ENCODE measurements at places on chromosomes 3 and 15.

GRCh38 chr15:55407498-55408011 lies 604 bp downstream of the CCPG1 start:
- DNase-seq: no peak

GRCh38 chr15:86725628-86726027 lies 646.0 kb downstream of the AGBL1 start:
- no peak for DNase-seq

DNA sequence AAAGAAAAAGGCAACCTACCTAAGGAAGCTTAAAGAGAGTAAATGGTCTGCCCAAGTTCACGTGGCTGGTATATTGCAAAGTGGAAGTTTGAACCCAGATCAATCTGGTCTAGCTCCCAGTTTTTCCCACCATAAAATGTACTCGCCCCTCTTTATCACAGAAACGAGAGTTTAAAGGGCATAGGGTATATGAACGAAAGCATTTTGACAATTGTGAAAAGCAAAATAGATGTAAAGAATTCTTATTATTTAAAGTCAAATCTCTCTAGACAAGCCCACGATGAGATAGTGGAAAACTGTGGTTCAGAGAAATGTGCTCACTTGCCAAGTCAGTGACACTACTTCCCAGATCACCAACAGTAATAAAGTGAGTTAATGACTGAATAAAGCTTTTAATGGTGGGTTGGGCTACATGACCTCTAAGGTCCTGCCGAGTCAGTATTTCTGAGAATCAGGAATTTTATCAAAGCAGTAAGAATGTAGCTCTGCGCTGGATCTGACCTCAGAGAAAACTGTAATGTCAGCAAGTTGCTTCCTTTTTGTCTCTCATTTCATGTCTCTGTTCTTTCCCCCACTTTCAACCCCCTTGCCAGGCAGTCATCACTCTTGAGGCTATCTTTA lies 23.3 kb upstream of the NEO1 start:
- DNase-seq: no peak

GRCh38 chr3:181176601-181177000 lies 187.1 kb upstream of the DNAJC19 start:
- peak; percentile 88 for DNase-seq

- DNase-seq: no peak
Measured at GRCh38 chr3:19652336-19652735, 281.7 kb downstream of the EFHB start.

GRCh38 chr15:81297603-81298575 lies 26.1 kb downstream of the STARD5 start:
- DNase-seq: no peak

DNA sequence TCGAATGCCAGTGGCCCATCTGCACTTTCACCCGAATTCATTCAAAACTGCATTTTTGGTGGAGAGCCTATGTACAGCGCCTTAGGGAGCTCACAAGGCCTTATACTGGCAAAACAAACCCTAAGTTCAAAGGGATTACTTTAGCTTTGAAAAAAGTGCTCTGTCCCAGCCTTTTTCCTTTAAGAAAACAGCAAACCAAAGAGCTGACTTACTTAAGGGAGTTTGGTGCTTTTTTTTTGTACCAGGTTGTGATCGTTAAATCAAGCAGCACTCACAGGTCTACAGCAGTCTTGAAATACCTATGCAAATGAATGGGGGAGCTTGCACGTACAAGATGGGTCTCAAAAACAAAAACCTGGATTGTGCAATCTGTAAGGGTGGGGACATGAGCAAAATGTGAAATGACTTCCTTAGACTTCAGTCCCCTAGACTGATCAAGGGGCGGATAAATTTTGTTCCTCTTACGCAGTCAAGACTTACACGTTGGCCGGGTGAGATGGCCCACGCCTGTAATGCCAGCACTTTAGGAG lies 11.6 kb upstream of the PIK3CB start:
- DNase-seq: no peak

DNA sequence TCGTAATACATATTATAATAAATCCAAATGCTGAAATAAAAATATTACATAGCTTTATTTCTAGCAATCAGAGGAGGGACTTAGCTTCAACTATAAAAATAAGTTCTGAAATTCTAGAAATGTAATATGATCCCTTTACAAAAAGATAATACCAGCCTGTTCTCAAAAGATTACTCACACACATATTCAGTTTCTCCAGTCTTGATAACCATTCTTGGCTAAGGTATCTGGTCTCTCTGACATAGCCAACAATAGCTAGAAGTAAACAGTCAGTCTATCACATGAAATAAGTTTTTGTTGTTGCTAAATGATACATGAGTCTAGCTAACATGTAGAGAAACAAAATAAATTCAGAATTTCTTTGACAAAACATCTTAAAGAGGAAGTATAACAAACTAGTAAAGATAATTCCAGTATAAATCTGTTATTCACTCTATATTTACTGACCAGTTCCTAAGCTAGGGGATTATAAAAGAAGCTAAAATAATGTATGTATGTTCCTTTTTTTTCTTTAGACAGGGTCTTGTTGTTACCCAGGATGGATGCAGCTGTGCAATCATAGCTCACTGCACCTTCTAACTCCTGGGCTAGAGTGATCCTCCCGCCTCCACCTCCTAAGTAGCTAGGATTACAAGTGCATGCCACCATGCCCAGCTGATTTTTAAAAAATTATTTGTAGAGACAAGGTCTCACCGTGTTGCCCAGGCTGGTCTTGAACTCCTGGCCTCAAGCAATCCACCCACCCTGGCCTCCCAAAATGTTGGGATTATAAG lies 170.6 kb downstream of the TBL1XR1 start:
- DNase-seq: no peak

- DNase-seq: no peak
Measured at GRCh38 chr3:108412121-108412750, 98.2 kb downstream of the MYH15 start.

DNA sequence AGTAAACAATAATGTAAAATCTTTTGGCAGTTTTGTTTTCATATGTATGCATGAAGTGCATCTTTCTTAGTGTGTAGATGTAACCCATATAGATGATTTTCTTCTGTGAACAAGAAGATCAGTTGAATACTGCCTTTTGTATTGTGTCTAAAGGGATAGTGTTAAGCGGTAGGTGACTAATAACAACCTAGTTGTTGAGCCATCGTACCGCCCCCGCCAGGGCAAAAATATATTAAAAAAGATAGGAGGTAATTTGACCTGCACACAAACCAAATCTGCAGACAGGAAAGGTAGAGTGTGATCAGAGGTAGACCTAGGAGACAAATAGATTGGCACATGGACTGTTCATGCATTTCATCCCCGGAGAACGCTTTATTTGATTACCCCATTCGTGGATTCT lies 3.3 kb upstream of the GMNC start:
- DNase-seq: no peak
